ENCODE measurements at places on chromosomes 5 and 9.
A peak's percentile ranks its signal among the peaks of the same experiment; 100 is the strongest.

DNA sequence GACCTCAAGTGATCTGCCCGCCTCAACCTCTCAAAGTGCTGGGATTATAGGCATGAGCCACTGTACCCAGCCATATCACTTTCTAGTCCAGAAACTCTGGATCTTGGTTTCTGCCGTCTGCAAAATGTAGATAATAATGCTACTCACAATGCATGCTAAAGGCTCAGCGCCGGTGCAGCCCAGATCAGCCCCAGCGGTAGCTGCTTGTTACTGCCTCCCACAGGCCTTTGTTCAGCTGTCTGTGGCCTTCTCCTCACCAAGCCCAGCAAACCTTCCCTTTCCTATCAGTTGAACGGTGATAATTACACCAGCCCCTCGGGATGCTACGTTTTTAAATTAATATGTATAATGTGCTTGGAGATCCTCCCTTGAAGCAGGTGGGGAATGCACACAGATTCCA lies 26.2 kb upstream of the MSX2 start:
- DNase-seq, result no peak

DNA sequence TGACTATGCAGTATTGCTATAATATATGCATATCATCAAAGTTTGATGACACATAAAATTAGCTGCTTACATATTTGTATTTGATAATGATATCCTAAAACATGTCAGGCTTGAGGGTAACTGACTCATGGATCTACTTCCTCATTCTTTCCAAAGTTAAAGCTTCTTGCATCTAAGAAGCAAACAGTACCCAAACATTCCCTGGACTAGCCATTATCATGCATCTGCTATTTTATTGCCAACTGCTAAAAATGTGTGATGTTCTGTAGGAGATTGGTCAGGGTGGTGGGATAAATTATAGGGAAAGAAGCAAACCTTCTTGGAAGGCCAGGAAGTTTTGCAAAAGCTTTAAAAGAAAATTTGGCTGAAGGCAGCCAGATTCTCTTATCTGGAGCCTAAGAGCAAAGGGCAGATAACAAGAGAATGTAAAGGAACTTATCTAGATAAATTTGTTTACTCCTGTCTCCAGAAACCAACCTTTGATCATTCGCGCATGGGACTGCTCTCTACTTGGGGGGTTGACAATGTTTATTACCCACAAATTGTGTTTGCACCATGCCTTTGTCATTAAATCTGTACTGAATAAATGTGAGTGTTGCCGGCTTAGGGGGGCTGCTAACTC lies 604.1 kb upstream of the TLE4 start:
- no peak for DNase-seq

GRCh38 chr5:122192497-122193496 lies 63.5 kb downstream of the ZNF474 start:
- no peak for DNase-seq

GRCh38 chr5:134551901-134552300 lies 26.4 kb downstream of the JADE2 start:
- no peak for DNase-seq

- DNase-seq, result no peak
Measured at GRCh38 chr5:180898621-180899246, at the start of gene BTNL8. BTNL8 (plus strand) TSS chr5:180899159; CDS start chr5:180899311, 152 bp downstream.

DNA sequence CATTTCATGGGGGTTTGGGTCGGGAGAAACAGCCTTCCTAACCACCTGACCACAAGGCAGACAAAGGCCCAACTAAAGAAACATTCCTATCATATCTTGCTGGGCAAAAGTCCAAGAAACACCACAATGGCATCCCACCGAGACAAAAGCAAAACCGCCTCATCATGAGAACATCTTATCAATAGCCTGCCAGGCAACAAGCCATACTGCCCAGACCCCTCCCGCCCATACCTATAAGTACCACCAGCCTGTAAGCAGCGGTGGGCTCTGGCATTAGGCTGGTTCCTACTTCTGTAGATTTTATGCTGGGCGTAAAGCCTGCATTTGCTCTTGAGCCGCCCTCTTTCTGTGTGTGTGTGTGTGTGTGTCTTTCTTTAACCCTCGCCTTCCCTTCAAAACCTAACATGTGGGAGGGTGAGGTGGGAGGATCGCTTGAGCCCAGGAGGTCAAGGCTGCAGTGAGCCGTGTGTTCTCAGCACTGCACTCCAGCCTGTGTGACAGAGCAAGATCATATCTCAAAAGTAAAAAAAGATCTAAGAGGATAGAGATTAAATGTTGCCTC lies 56.9 kb downstream of the PDE6A start:
- no peak for DNase-seq

GRCh38 chr9:133074111-133074651 lies 12.4 kb downstream of the CEL start:
- DNase-seq, result no peak

- no peak for DNase-seq
Measured at GRCh38 chr9:7053903-7054302, 296.1 kb downstream of the KDM4C start.

GRCh38 chr9:4662989-4663792 lies 1.1 kb downstream of the PLPP6 start:
- DNase-seq, result no peak

- no peak for DNase-seq
Measured at GRCh38 chr9:103617046-103617445, 477.1 kb upstream of the SMC2 start.

GRCh38 chr5:35924122-35924949 lies 14.1 kb downstream of the CAPSL start:
- DNase-seq, result no peak

DNA sequence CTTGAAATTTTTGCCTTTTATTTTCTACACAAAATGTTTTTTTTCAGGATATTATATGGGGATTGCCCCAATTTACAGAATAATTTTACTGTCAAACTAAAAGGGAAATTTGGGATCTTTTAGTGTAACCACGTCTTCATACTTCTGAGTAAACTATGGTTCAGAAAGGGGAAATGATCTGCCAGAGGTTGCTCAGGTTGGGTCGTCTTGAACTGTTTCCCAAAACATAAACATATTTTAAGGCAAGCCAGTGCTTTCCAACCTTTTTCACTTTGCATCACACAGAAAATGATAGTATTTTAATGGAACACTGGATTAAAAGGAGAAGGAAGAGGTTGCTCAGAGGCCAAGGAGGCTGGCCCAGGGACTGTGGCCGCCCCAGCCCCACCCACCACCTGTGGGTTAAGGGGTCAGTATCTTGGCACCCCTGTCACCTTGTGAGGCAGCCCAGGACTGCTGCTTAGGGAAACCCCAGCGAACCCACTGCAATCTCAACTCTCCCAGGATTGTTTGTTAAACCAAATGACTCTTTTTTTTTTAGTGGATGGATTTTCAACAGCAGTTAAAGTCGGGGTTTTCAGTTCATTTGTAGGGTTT lies 142.7 kb upstream of the DHFR start:
- no peak for DNase-seq

DNA sequence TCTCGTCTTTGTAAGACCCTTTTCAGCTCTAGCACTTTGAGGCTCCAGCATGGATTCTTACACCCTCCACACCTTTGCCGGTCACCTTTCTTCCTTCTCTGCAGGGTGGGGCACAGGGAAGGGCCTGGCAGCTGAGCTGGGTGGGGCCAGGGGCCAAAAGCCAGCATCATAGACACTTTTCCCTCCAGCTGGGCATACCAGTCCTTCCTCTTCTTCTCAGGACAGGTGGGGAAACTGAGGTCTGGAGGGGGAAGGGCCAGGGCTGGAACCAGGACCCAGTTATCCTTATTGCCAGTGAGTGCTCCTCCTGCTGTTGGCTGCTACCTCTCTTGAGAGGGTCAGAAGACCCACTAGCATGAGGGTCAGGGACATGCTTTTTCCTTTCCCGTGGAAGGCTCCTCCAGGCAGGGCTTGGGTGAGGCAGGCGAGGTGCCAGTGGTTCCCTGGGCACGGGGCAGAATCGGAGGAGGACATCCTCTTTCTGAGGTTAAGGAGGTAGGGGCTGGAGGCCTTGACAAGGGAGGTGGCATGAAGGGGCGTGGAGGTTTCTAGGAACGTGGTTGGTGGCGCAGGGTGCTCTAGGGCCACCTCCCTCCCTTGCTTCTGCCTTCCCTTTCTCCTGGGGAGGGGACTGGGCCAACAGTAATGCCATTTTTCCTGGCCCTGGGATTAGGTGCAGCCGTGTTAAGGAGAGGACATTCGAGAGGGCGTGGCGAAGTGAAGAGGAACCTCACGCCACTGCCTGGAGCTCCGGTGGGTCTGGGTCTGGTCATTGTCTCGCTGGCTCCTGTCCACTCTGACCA lies at the start of gene NDST1:
Gene NDST1, plus strand, starts transcription at position 658 of the 803 bp plus-strand sequence. CDS start 13,124 bp downstream, outside the sequence.
- no peak for DNase-seq

DNA sequence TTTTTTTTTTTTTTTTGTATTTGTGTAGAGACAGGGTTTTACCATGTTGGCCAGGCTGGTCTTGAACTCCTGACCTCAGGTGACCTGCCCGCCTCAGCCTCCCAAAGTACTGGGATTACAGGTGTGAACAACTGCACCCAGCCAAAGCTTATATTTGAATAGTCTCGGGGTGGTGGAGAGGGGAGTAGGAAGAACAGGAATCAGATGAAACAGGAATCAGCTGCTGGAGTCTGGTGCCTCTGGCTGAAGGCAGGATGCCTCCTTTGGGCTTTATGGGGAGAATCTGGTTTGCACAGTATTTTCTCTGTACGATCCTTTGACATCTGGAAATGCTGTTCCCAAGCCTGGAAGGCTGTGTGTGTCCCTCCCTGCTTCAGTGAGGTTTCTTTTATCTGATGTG lies 10.9 kb downstream of the C5orf52 start:
- DNase-seq, result no peak

DNA sequence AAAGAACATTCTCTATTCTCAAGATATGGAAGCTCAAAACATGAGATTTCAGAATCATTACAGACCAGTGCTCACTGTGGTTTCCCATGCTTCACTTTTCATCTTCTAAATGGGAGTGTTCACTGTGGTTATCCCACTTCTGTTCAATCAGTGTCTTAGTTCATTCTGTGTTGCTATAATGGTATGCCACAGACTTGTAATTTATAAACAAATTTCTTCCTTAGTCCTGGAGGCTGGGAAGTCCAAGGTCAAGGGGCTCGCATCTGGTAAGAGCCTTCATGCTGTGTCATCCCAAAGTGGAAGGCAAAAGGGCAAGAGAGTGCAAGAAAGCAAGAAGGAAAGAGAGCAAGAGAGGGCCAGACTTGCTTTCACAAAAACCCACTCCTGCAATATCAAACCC lies 146.3 kb downstream of the TTC39B start:
- no peak for DNase-seq

- no peak for DNase-seq
Measured at GRCh38 chr9:20512636-20513035, 109.7 kb downstream of the MLLT3 start.

DNA sequence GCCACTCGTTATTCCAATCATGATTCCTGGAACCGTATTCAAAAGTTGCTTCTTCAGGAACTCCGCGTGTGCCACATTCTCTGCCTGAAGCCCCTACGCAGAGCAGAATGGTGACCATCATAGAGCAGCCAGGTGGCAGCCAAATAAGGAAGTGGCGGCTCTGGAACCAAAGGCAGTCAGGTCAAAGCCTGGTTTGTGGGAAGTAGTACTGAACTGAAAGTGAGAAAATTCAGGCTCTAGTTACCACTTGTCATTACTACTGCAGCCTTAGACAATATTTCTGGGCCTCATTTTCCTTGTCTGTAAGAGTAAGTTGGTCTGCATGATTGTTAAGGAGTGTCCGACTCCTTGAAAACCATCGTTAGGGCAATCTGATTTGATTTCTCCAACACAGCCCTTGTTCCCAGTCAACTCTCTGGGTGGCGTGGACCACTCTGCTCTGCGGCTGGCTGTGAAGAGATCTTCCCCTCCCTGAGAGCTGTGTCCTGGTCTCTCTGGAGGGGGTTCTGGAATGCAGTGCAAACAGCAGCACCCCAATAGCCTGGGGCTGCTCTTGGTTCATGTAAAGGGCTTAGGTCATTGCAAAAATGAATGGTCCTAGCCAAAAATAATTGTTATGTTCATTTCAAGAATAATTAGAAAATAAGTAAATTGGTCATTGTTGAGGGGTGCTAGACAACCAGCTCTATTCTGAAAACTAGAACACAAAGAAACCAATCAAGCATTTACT lies 102.4 kb downstream of the MED27 start:
- DNase-seq, result no peak

DNA sequence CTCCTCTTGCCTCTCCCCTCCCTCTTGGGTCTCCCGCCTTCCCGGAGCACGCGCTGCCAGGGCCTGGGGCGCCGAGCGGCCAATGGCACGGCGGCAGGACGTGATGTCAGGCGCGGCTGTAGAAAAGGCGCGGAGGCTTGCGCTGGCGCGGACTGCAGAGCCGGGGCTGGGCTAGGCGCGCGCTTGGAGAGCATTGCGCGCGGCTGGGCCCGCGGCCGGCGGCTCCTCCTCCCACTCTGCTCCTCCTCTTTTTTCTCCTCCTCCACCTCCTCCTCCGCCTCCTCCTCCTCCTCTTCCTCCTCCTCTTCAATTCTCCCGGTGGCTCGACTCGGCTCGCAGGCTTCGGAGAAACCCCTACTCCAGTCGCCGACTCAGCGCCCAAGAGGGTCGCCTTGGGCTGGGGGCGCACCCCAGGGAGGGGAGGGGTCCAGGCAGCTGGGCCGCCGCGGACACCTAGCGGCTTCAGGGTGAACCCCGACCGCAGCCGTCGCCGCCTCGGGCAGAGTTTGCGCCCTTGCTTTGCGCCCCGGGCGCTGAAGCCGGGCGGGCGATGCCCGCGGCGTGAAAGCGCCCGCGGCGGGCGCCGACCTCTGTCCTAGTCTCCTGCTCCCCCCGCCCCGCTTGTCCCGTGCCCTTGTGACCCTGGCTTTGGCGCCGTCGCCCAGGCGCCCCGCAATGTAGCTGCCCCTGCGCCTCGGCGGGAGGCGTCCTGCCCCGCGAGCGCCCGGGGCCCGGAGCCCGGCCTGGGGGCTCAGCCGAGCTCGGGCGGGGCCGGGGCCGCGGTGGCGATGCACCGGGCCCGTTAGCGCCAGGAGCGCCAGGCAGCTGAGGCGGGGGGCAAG lies at the start of gene LHX2:
Gene LHX2, plus strand, starts transcription at position 309 of the 842 bp plus-strand sequence. CDS start 581 bp downstream, outside the sequence.
- peak; percentile 67 for DNase-seq

GRCh38 chr9:90340421-90340820 lies 302.2 kb downstream of the DIRAS2 start:
- DNase-seq, result no peak

- no peak for DNase-seq
Measured at GRCh38 chr5:169580964-169581363, 2.6 kb upstream of the SPDL1 start.

DNA sequence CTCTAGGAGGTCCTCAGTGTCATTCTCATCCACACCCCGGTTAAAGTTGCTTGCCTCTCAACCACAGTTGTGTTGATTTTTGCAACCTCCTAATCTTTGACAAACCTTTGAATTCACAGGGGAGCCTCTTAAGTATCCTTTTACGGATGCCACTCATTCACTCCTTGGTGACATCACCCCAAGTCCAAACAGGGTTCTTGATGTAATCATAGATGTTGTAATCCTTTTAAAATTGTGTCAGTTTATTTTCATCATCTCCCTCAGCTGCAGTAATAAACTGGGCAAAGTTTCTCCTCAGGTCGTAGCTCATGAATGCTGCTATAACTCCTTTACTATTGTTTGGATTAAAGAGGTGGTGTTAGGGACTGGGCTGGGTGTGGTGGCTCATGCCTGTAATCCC lies 637.2 kb upstream of the NUDT12 start:
- no peak for DNase-seq

DNA sequence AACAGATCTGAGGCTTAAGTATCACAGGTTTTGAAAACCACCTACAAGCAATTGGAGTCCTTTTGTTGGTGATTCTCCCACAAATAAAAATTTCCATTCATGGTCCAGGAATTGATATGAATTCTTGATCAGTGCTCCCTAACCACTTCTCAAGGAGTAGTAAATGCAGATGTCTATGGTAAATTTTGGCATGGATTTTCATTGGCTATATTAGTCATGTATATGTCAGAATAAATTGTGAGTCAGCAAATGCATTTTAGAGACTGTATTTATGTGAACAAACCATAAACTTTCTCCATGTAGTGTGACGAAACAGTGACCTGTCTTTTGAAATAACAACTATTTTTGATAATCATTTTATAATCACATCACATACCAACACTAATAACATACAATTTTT lies 611.1 kb downstream of the HTR1A start:
- DNase-seq, result no peak
